ENCODE measurements at places on chromosomes 5 and 9.

DNA sequence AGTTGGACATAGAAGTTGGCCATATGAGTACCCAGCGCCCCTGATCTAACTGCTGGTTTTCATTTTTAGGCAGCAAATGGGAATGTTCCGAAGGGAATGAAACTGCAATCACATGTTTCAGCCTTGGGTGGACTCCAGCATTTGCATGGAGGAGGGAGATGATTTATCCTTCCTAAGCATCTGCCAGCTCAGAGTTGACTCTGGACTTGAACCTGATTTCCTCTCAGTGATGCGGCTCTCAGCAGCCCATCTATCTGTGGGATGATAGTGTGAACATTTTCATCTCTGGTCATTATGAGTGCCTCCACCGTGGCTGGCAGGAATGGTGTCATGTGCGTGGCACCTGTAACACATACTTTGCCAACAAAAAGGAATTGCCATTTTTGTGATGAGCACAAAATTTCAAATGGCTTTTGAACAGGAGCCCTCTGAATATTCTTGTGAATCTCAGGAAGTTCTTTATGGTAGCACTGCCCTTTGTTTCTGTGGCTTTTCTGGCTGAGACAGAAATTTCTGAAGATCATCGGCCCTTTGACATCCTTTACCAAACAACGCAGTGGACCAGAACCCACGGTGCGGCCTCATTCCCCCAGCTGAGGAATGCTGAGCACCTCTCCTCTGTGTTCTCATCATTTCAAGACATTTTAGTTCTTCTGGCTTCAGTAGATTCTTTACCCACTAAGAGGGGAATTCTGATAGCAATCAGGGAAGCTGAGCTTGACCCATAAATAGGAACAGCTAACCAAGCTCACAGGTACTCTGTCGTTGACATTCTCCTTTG is 28.5 kb downstream of the FUBP3 start:
- no peaks in the 10 kb centered on the region for H3K4me1 ChIP-seq
- H3K4me3 ChIP-seq, result no peak overlapping the region
- H3K27ac ChIP-seq, result no peak overlapping the region
- H3K27me3 ChIP-seq, result no peaks in the 10 kb centered on the region
- DNase-seq, result no peak
- peaks cover 62% of the 10 kb centered on the region for H3K36me3 ChIP-seq

- no peaks in the 10 kb centered on the region for H3K4me1 ChIP-seq
- H3K27me3 ChIP-seq, result no peaks in the 10 kb centered on the region
- no peak for DNase-seq
- no peak overlapping the region for H3K27ac ChIP-seq
These were observed 26.6 kb downstream of the AK3 start for GRCh38 chr9:4714266-4715016.

GRCh38 chr9:36993933-36994764 is 39.9 kb downstream of the PAX5 start:
- no peaks in the 10 kb centered on the region for H3K27me3 ChIP-seq
- no peak overlapping the region for H3K27ac ChIP-seq
- no peak for DNase-seq
- H3K4me3 ChIP-seq, result no peak overlapping the region
- no peaks in the 10 kb centered on the region for H3K36me3 ChIP-seq

DNA sequence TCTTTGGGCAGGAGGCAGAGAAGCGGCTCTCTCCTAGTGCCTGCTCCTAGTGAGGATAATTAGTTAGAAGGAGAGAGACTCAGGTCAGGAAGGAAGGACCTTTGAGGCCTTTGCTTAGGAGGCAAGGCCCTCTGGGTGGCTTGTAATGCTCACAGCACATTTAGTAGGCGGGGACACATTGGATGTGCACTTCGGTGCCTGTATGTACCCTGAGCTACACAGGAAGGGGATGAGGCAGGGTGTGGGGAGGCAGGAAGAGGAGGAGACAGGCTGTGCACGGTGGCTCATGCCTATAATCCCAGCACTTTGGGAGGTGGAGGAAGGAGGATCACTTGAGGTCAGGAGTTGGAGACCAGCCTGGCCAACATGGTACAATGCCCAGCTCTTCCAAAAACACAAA is 7.2 kb upstream of the LCN2 start:
- H3K27me3 ChIP-seq, result no peaks in the 10 kb centered on the region
- H3K4me1 ChIP-seq, result peaks cover 4% of the 10 kb centered on the region
- peak; percentile 36 for DNase-seq

- H3K27ac ChIP-seq, result peak overlapping the region; percentile 68
- no peak overlapping the region for H3K4me3 ChIP-seq
- H3K36me3 ChIP-seq, result no peaks in the 10 kb centered on the region
- H3K4me1 ChIP-seq, result peaks cover 26% of the 10 kb centered on the region
- no peaks in the 10 kb centered on the region for H3K27me3 ChIP-seq
These were observed 92.0 kb upstream of the IRX4 start for GRCh38 chr5:1974501-1975405.

All from DND-41 (cell line).